ENCODE measurements at places on chromosomes 6 and 20.

DNA sequence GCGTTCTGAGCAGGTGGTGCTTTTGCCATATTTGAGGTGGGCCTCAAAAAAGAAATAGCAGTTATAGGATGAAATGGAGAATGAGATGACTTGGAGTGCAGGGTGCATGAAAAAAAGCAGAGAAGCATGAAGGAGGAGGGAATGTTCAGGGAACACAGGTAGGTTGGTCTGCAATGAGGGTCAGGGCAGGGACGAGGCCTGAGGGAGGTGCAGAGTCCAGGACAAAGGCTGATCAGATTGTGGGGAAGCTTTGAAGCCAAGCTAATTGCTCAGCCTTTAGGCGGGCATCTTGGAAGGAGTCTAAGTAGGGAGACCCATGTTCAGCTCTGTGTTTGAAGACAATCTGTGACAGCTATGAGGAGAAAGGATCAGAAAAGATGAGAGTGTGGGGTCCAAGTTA is 12.0 kb downstream of the TRAM2 start:
- peak overlapping the region; percentile 93 for H3K27ac ChIP-seq
- no peaks in the 10 kb centered on the region for H3K27me3 ChIP-seq
- H3K4me3 ChIP-seq, result no peak overlapping the region
- peaks cover 12% of the 10 kb centered on the region for H3K36me3 ChIP-seq

GRCh38 chr6:130190701-130191690 is 31.8 kb downstream of the SAMD3 start:
- no peak overlapping the region for H3K27ac ChIP-seq
- H3K4me3 ChIP-seq, result no peak overlapping the region
- H3K27me3 ChIP-seq, result no peaks in the 10 kb centered on the region
- H3K36me3 ChIP-seq, result no peaks in the 10 kb centered on the region
- no peaks in the 10 kb centered on the region for H3K4me1 ChIP-seq
- DNase-seq, result no peak

- H3K36me3 ChIP-seq, result no peaks in the 10 kb centered on the region
- H3K27ac ChIP-seq, result no peak overlapping the region
- H3K27me3 ChIP-seq, result no peaks in the 10 kb centered on the region
- no peaks in the 10 kb centered on the region for H3K4me1 ChIP-seq
These were observed 695.8 kb upstream of the MMS22L start for GRCh38 chr6:97978855-97979271.

DNA sequence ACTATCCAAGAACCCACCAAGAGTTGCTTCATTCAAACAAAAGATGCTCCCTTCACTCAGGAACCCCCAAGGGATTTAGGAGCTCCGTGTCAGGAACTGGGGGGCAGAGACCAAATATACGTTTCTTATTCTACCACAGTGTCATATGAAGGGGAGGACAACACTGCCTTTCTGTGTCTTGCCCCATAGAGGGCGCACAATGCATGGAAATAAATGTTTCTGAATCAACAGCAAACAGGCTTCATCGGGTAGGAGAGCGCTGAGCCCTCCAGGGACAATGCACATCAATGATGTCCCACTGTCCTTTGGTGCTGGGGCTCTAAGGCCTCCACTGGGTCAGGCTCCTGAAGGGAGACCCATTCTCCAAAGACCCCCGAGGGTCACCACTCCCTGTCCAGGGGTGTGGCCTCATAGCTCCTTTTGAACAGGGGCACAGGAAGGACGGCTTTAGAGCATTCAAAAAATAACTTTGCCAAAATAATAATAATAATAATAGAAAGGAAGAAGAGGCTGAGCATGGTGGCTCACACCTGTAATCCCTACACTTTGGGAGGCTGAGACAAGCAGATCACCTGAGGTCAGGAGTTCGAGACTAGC is 31.1 kb downstream of the PLG start:
- no peaks in the 10 kb centered on the region for H3K36me3 ChIP-seq
- peak; percentile 76 for DNase-seq
- no peaks in the 10 kb centered on the region for H3K27me3 ChIP-seq
- no peak overlapping the region for H3K4me3 ChIP-seq

DNA sequence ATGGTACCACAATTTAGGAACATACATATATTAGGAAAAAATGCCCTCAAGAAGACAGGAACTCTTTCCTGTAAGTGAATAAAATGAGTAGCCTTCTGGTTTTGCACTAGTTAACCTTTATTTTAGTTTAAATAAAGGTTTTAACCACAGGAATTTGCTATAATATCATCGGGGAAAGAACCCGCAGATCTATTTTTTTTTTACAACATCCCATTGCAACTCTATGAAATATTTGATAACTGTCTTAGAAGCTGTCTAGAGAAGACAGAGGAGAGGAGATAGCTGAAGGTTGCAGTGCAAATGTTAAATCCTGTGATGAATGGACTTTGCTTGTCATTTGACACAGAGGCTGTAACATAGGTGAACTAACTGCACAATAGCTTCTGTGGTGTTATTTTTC is 69.5 kb downstream of the TINAG start:
- no peaks in the 10 kb centered on the region for H3K27me3 ChIP-seq
- H3K4me3 ChIP-seq, result no peak overlapping the region
- no peaks in the 10 kb centered on the region for H3K36me3 ChIP-seq
- H3K4me1 ChIP-seq, result no peaks in the 10 kb centered on the region
- DNase-seq, result no peak

DNA sequence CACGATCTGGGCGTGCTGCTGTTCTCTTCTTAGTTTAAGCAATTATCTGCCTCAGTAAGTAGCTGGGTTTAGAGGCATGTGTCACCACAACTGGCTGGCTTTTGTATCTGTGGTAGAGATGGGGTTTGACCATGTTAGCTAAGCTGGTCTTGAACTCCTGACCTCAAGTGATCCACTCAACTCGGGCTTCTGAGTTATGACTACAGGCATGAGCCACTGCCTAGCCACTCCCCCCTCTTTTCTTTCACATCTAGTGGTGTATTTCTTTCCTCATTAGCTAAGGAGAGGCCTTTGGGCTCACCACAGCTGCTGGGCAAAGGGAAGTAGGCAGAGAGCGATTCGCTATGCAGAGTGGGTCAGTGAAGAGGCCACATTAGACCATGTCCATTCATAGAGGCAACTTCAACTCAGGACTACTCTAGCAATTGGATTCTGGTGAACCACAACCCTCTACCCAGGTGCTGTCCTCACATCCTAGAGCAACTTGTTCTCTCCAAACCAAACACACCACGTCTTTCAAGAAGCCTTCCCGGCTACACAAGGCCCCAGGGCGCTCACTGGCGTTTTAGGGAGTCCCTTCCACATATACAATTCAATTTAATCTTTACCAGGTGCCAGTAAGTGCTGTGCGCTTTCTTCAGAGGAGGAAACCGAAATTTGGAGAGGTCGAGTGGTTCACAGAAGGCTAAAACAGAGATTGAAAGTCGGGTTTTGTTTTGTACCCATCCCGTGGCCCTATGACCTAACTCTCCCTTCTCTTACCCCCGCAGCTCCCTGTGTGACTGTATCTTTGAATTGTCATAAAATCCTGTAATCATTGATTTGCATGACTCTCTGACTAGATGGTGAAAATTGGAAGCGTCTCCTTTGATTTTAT is 26.5 kb upstream of the GFOD1 start:
- H3K27me3 ChIP-seq, result peaks cover 24% of the 10 kb centered on the region
- no peak for DNase-seq
- H3K4me3 ChIP-seq, result no peak overlapping the region

DNA sequence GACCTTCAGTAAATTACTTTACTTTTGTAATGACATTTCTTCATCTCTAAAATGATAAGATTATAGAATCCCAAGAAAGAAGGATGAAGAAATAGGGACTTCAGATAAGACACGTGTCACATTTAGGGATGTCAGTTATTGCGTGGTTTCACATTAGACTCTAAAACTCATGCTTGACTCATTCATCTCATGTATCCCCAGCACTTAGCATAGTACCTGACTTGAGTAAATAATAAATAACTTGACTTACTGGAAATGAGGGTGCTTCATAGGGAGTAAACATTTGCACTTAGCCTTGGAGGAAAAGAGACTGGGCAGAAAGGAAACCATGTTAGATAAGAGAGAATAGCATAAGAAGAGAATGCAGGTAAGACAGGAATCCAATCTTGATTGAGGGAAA is 37.2 kb downstream of the VTA1 start:
- H3K36me3 ChIP-seq, result peaks cover 13% of the 10 kb centered on the region
- H3K27me3 ChIP-seq, result no peaks in the 10 kb centered on the region
- H3K4me1 ChIP-seq, result no peaks in the 10 kb centered on the region
- H3K27ac ChIP-seq, result no peak overlapping the region

GRCh38 chr6:33578588-33579011 is 1.5 kb downstream of the BAK1 start:
- H3K36me3 ChIP-seq, result peaks cover 3% of the 10 kb centered on the region
- no peak for DNase-seq
- peak overlapping the region; percentile 96 for H3K4me3 ChIP-seq
- no peaks in the 10 kb centered on the region for H3K27me3 ChIP-seq
- H3K4me1 ChIP-seq, result peaks cover 12% of the 10 kb centered on the region

DNA sequence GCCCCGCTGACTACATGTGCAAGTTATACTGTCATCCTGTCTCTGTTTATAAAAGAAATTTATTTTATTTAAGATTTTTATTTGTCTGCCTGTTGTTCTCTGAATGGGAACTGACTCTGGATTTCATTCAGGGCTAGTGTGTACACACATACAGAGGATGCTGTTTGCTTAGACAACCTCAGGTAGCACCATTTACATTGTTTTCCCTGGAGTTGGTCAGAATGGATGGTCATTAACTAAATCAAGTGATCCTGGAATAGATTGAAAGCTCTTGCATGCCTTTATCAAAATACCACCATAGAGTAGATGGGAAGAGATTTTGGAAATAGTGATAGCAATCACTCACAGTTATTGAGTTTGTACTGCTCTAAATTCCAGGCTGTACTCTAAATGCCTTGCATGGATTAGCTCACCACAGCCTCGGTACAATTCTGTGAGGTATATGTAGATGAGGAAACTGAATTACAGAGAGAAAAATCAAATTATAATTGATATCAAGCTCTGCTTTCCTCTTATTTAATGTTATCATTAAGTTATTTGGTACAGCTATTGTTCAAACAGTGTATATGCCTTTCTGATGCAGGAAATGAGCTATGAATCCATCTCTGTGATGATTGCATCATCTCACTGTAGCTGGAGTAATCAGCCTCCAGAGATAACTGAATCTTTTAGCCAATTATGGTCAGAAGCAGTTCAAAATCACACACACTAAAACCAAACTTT is 51.9 kb downstream of the RNF217 start:
- H3K36me3 ChIP-seq, result no peaks in the 10 kb centered on the region
- H3K4me3 ChIP-seq, result 0 out of 2 replicates have a peak overlapping the region, but pooled peaks have one; percentile 3
- peaks cover 36% of the 10 kb centered on the region for H3K4me1 ChIP-seq
- DNase-seq, result peak; percentile 56
- H3K27me3 ChIP-seq, result no peaks in the 10 kb centered on the region

DNA sequence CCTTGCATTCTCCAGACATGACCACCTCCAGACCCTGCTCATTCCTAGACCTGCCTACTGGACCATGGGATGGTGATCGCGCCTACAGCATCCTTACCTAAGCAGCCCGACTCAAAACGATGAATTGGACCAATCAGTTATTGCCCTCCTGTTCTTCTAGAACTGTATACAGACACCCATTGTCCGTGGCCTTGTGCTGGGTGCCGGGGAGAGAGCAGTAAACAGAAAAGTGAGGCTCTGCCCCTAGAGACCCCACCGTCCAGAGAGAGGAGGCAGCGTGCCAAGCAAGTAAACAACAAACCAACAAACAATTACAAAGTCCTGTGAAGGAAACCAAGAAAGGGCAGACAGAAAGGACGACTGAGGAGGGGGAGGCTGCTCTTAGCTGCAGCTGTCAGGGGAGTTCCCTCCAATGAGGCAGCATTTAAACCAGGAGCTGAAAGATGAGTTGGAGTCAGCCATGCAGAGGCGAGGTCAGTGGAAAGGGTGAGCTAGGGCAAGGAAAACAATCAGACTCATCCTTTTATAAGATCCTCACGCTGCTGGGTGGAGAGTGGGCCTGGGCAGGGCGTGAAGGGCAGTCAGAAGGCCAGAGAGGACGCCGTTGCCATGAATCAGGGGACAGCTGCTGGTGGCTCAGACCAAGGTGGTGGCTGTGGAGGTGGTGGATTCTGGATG is 37.6 kb upstream of the BLCAP start:
- peaks cover 47% of the 10 kb centered on the region for H3K27me3 ChIP-seq
- no peaks in the 10 kb centered on the region for H3K36me3 ChIP-seq
- no peak overlapping the region for H3K27ac ChIP-seq
- no peak overlapping the region for H3K4me3 ChIP-seq
- no peaks in the 10 kb centered on the region for H3K4me1 ChIP-seq

DNA sequence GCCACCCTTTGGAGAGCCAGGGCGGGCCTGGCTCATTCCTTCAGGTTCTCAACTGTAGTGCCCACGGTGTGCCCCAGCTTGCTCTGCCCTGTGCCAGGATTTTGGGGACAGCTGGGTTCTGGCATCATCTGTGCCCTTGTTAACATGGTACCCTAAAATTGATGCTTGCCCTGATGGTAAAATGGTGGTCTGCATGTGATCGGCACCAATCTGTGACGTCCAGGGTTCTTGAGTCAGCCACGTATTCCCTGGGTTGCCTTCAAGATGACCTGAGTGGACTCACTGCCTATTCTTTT is 31.2 kb upstream of the APCDD1L start:
- H3K4me3 ChIP-seq, result no peak overlapping the region
- no peaks in the 10 kb centered on the region for H3K27me3 ChIP-seq
- no peaks in the 10 kb centered on the region for H3K36me3 ChIP-seq
- peaks cover 42% of the 10 kb centered on the region for H3K4me1 ChIP-seq
- DNase-seq, result no peak

DNA sequence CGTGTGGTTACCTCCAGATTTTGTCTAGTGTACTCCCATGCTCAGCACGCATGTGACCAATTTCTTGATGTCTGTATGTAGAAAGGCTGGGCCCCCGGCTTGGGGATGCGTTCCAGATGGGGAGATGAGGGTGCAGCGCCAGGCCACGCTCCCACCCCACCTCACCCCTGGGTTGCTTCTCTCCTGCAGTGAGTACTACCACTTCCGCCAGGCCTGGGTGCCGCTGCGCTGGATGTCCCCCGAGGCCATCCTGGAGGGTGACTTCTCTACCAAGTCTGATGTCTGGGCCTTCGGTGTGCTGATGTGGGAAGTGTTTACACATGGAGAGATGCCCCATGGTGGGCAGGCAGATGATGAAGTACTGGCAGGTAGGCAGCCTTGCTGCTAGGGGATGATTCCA is 11.5 kb upstream of the SRF start:
- H3K4me3 ChIP-seq, result no peak overlapping the region
- no peaks in the 10 kb centered on the region for H3K4me1 ChIP-seq
- no peak overlapping the region for H3K27ac ChIP-seq
- no peak for DNase-seq
- H3K36me3 ChIP-seq, result peaks cover 4% of the 10 kb centered on the region

GRCh38 chr6:90859056-90859455 is 272.2 kb upstream of the MAP3K7 start:
- H3K27me3 ChIP-seq, result no peaks in the 10 kb centered on the region
- H3K4me3 ChIP-seq, result no peak overlapping the region
- no peaks in the 10 kb centered on the region for H3K36me3 ChIP-seq
- no peak overlapping the region for H3K27ac ChIP-seq

- H3K27ac ChIP-seq, result peak overlapping the region; percentile 98
- peak overlapping the region; percentile 99 for H3K4me3 ChIP-seq
- H3K36me3 ChIP-seq, result no peaks in the 10 kb centered on the region
These were observed 616 bp downstream of the BTN3A2 start for GRCh38 chr6:26365633-26365995.

All from GM23248 (cell line).